ENCODE measurements at places on chromosomes 7 and 10. TPM values are rescaled to one million over a fixed set of nuclear protein-coding genes. Genes with fewer than 3 reads are reported as not detected.

Gene RBP3
- not detected for total RNA-seq

DNA sequence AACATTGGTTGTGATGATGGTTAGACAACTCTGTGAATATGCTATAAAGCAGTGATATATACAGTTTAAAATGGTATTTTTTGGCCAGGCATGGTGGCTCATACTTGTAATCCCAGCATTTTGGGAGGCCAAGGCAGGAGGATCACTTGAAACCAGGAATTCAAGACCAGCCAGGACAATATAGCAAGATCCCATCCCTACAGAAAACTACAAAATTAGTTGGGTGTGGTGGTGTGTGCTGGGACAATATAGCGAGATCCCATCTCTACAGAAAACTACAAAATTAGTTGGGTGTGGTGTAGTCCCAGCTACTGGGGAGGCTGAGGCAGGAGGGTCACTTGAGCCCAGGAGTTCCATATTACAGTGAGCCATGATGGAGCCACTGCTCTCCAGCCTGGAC, 27.5 kb upstream of the MSMB start:
- no peaks in the 10 kb centered on the region for H3K27me3 ChIP-seq
- H3K36me3 ChIP-seq: no peaks in the 10 kb centered on the region
- no peak overlapping the region for H3K4me3 ChIP-seq
- no peak overlapping the region for H3K27ac ChIP-seq
- no peaks in the 10 kb centered on the region for H3K4me1 ChIP-seq

DNA sequence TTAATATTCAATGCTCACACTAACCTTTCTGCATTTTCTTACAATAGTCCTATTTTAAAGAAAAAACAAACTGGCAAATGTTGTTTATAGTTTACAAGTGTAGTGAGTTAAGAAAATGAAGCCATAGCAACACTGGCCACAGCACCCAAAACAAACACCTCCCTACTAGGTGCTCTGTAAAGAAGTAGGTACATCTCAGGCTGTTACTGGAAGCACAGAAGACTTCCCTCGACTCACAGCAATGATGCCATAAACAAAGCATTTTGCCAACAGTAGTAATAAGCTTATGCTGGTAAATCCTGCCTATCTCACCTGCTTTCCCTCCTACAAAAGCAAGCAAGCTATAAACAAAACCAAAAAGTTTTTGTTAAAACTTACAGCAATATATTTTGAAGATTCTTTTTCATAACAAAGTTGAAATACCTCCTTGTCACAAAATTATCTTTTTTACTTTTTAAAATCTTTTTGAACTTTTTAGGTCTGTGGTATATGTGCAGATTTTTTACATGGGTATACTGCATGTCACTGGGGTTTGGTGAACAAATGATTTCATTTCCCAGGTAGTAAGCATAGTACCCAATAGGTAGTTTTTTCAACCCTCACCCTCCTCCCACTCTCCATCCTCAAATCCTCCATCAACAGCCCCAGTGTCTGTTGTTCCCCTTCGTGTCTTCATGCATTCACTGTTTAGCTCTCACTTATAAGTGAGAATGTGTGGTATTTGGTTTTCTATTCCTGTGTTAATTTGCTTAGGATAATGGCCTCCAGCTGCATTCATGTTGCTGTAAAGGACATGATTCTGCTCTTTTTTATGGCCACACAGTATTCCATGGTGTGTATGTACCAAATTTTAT, 28.4 kb downstream of the COA1 start:
- no peaks in the 10 kb centered on the region for H3K27me3 ChIP-seq
- no peak for DNase-seq
- no peaks in the 10 kb centered on the region for H3K4me1 ChIP-seq

Gene KAT6B
- total RNA-seq: 38.4 TPM

DNA sequence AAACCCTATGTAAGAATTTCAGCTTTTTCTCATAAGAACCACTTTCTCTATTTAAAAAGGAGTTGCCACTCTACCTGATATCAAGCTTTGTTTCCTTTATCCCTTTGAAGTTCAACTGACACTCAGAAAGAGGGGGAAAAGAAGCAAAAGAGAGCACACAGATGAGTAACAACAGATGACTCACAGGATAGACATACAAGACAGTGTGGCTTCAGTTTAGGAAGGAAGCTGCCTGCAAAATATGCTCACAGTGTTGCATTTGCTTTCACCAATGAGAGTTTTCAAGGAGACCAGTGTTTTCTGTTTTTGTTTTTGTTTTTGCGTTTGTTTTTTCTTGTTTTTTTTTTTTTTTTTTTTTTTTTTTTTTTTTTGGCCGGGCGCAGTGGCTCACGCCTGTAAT, 1181.6 kb downstream of the DNAJB9 start:
- no peak overlapping the region for H3K27ac ChIP-seq
- H3K27me3 ChIP-seq: no peaks in the 10 kb centered on the region
- no peaks in the 10 kb centered on the region for H3K36me3 ChIP-seq
- no peak for DNase-seq

DNA sequence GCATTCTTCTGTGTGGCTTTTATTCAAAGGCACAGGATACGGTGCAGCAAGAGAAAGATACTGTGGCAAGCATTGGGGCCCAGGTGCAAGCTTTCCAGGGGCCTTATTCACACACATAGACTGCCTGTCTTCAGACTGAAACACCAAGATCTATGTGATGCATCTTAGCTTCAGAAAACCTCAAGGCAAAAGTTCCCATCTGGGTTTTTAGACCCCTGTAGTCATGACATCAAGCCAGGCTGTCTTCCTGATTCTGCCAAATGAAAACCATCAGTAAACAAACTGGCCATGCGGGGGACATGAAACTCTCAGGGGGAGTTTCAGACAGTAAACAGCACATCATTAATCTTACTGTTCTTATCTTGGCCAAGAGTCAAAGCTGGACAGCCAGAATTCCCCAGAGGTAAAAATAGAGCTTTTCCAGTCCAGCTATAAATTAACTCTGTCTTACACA, 9.8 kb downstream of the AGBL3 start:
- H3K27ac ChIP-seq: peak overlapping the region; percentile 78
- no peaks in the 10 kb centered on the region for H3K36me3 ChIP-seq
- no peaks in the 10 kb centered on the region for H3K27me3 ChIP-seq
- no peak overlapping the region for H3K4me3 ChIP-seq

Gene CYP2C9
- not detected for total RNA-seq

- no peak overlapping the region for H3K27ac ChIP-seq
- DNase-seq: no peak
- H3K36me3 ChIP-seq: no peaks in the 10 kb centered on the region
- no peaks in the 10 kb centered on the region for H3K27me3 ChIP-seq
Observed at GRCh38 chr10:116274064-116274904, 1.3 kb upstream of the GFRA1 start.

DNA sequence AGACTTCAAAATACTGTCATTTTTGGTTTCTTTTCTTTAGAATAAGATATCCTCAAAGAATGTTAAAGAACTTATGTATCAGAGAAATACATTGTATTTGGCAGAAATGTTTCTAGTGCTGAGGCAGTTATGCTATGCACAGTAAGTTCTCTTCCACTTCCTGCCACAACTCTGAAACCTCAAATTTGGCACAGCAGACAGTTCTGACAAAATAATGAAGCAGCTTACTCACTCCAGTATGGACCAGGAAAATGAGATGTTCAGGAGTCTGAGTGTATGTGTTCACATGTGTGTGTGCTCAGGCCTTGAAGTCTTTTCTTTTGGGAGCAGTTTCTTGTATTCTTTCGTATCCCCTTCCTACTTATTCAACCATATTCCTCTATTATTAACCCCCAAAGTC, 197.0 kb upstream of the AGK start:
- no peak overlapping the region for H3K4me3 ChIP-seq
- no peak overlapping the region for H3K27ac ChIP-seq
- H3K36me3 ChIP-seq: no peaks in the 10 kb centered on the region
- DNase-seq: no peak
- peaks cover 3% of the 10 kb centered on the region for H3K4me1 ChIP-seq
- no peaks in the 10 kb centered on the region for H3K27me3 ChIP-seq

DNA sequence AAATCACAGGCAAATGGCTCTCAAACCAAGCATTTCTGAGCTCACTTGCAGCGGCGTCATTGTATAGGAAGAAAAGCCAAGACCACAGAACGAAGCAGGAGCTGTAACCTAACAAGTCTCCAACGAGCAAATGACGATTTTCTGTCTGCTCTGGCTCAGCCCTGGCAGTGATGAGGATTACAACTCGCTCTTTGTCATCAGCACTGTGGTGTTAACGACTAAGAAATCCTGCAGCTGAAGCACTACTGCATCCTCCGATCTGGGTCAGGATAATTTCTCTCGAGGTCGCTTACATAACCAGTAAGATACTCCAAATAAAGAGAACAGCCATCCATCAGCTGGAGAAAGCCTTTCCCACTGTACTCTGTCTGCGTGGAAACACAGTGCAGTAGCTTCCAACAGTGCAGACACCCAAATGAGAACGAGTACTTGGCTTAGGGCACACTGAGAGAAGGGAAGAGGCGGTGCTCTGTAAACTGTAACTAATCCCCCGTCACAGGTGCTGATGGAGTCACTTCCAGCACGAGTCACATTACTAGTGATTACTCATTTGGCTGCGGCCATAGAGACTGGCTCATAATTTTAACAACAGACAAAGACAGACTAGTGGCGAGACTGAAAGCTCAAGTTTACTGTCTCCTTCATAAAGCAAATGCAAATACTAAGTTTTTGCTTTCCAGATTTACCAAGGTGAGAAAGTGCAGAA, 135.8 kb downstream of the NRBF2 start:
- H3K27me3 ChIP-seq: no peaks in the 10 kb centered on the region
- peak overlapping the region; percentile 93 for H3K27ac ChIP-seq
- DNase-seq: peak; percentile 76
- H3K4me1 ChIP-seq: peaks cover 17% of the 10 kb centered on the region
- H3K4me3 ChIP-seq: peak overlapping the region; percentile 84
- H3K36me3 ChIP-seq: no peaks in the 10 kb centered on the region

DNA sequence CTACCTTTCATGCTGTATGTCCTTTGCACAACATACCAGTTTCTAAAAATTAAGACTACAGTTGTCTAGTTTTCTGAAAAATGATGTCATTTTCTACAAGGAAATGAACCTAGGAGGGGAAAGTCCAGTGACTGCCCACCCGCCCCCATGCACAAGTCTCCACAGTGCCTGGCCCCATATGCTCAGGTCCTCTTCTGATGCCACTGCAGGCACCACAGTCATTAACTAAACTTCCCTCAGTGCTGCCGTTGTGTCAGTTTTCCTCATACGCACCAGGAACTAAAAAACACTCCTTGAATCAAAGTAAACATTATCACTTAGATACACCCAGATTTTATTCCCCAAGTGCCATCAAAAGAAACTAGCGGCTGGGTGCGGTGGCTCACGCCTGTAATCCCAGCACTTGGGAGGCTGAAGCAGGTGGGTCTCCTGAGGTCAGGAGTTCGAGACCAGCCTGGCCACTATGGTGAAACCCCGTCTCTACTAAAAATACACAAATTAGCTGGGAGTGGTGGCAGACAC, 6.9 kb upstream of the TNS3 start:
- no peak for DNase-seq
- no peak overlapping the region for H3K27ac ChIP-seq
- H3K36me3 ChIP-seq: no peaks in the 10 kb centered on the region
- H3K27me3 ChIP-seq: no peaks in the 10 kb centered on the region

DNA sequence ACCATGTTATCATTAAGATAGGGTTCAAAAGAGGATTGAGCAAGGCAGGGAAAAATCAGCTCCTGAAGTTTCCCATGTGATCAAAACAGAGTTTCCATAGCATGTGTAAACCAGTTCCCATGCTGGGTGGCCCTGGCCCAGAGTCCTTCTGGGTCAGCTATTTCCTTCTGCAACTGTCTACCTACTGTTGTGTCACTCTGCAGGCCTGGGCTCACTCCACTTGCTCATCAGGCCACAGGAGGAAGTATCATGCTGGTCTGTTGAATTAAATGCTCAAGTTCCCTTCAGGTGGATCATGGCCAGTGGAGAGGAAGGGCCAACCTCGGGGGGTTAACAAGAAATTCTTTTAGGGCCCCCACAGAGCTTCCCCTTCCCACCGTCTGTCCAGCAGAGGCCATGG, 104.7 kb downstream of the GFRA1 start:
- H3K27me3 ChIP-seq: no peaks in the 10 kb centered on the region
- no peak overlapping the region for H3K27ac ChIP-seq
- no peak overlapping the region for H3K4me3 ChIP-seq
- H3K36me3 ChIP-seq: no peaks in the 10 kb centered on the region
- no peak for DNase-seq

Gene GRM3
- not detected for total RNA-seq

- H3K27ac ChIP-seq: no peak overlapping the region
- no peaks in the 10 kb centered on the region for H3K36me3 ChIP-seq
- no peak overlapping the region for H3K4me3 ChIP-seq
Observed at GRCh38 chr7:145986248-145986874, 130.2 kb upstream of the CNTNAP2 start.

GRCh38 chr10:51964630-51965029, 265.2 kb upstream of the CSTF2T start:
- H3K27me3 ChIP-seq: no peaks in the 10 kb centered on the region
- no peaks in the 10 kb centered on the region for H3K36me3 ChIP-seq
- H3K4me3 ChIP-seq: no peak overlapping the region
- H3K27ac ChIP-seq: no peak overlapping the region

DNA sequence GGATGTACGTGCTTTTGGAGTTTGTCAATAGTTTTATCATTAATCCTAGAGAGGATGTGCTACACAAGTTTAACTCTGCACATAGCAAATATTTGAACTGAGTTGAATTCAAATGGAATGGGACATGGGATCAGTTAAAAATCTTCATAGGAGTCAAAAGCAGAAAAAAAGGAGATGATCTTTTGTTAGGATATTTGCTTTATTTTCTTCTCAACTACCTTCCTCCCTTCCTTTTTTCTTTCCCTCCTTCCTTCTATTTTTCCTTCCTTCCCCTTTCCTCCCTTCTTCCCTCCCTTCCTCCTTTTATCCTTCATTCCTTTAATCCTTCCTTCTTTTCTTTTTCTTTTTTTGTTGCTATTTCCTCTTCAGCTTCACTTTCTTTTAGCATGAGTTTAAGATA, 6.6 kb downstream of the PTPRZ1 start:
- H3K4me3 ChIP-seq: no peak overlapping the region
- H3K27ac ChIP-seq: no peak overlapping the region

Gene C10orf62
- total RNA-seq: 1.2 TPM

Gene ADAM8
- total RNA-seq: 14.0 TPM

GRCh38 chr10:14588084-14588937, 186.4 kb downstream of the FAM107B start:
- peaks cover 17% of the 10 kb centered on the region for H3K4me1 ChIP-seq
- H3K27ac ChIP-seq: peak overlapping the region; percentile 79
- no peak for DNase-seq
- no peaks in the 10 kb centered on the region for H3K27me3 ChIP-seq
- no peaks in the 10 kb centered on the region for H3K36me3 ChIP-seq

GRCh38 chr10:10977226-10977956, 40.3 kb upstream of the CELF2 start:
- no peak overlapping the region for H3K27ac ChIP-seq
- no peak overlapping the region for H3K4me3 ChIP-seq

GRCh38 chr10:28730031-28730778, 52.9 kb downstream of the BAMBI start:
- no peaks in the 10 kb centered on the region for H3K36me3 ChIP-seq
- no peak overlapping the region for H3K4me3 ChIP-seq
- H3K27ac ChIP-seq: no peak overlapping the region
- H3K4me1 ChIP-seq: no peaks in the 10 kb centered on the region

- no peaks in the 10 kb centered on the region for H3K4me1 ChIP-seq
- no peak overlapping the region for H3K27ac ChIP-seq
- H3K4me3 ChIP-seq: no peak overlapping the region
- no peaks in the 10 kb centered on the region for H3K36me3 ChIP-seq
- no peak for DNase-seq
Observed at GRCh38 chr10:98154076-98154475, 19.6 kb downstream of the R3HCC1L start.

Measured in thoracic aorta (tissue), 2 donors.